ENCODE measurements at places on chromosomes 12 and 14.

- DNase-seq = no peak
Measured at GRCh38 chr14:64992328-64992885, 5.7 kb downstream of the FNTB start.

- DNase-seq = no peak
Measured at GRCh38 chr12:6033546-6033945, 88.5 kb upstream of the ANO2 start.

GRCh38 chr14:40188006-40188405, 755.8 kb upstream of the FBXO33 start:
- no peak for DNase-seq

GRCh38 chr14:38224338-38224737, 16.6 kb downstream of the SSTR1 start:
- DNase-seq = no peak

DNA sequence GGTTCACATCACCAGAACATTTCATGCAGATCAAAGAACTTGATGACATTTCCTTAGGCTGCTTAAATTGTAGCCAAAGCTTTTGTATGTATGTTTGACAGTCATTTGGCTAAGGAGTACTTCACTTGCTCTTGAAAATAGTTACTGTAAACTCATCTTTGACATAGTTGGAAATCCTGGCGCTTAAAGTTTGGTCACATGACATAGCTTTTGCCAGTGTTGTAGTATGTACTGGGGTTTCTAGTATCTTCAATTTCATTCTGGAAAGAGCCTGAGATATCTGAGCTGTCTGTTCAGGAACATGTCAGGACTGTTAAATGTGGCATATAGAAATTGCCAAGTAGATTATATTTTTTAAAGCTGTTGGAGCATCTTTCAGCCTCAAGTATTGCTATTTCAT, 55.7 kb downstream of the WDR20 start:
- DNase-seq = no peak
